ENCODE measurements at places on chromosomes 1 and 21.

GRCh38 chr1:53660666-53661065, 78.3 kb downstream of the GLIS1 start:
- DNase-seq, result no peak

DNA sequence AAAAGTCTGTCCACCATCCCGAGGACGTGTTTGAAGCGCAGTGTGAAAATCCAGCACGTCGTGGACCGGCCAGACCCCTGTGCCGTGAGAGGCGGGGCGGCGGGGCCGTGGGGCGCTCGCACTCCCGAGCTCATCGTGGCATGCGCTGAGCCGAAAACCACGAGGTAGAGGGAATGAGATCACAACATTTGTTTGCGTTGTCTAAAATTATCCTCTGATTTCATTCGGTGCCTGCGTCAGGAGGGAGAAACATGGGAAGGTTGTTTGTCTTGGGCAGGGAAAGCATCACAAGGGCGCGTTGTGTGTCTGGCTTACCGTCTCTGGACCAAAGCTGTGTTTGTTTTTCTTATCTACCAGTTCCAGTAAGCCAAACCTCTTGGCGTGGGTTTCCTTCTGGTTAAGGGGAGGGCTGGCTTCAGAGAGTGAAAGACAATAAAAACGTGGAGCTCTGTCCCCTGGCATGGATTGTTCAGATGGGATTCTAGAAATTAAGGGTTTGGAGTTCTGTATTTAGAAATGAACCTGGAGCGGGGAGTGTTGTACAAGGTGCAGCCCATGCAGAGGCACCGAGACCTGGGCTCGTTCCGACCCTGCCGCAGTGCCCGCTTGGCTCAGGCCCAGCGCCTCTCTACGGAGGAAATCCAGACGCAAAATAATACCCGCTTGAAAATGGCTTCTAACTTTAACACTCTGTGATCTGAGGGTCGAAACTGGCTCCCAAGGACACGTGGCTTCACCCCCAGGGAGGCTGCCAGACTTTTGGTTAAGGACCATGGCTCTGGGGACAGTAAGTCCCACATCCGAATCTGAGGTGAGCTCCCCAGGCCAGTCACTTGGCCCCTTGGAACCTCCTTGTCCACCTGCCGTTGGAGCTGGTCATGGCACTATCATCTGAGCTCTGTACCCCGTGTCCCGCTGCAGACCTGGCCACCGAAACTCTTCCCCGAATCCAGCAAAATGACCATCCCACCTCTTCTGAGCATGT, 68.7 kb upstream of the FAM3B start:
- no peak for DNase-seq

GRCh38 chr1:91349524-91349923, 55.1 kb downstream of the HFM1 start:
- no peak for DNase-seq

- peak; percentile 2 for DNase-seq
These were observed 93.5 kb downstream of the TTLL7 start for GRCh38 chr1:83905315-83905907.

DNA sequence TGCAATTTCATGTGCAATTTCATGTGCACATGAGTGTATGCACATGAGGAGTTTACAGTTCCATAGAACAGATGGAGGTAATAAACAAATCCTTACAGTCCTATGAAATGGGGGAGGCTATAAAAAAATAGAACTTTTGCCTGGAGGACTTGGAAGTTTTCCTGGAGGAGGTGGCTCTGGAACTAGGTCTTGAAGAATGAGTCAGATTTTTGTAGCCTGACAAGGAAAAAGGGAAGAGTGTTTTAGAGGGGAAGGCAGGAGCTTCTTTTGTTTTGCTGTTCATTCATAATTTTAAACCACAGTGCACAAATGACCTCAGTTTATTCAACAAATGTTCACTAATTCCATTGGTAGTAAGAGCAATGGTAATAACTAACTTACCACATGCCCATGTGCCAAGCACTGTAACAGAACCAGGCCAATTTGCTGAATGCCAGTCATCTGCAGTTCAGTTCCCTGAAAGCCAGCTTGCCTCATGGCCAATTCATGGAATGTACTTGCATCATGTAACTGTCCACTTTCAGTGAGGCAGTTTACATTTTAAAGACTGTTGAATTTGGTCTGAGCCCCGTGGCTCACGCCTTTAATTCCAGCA, 2.7 kb downstream of the DIO1 start:
- DNase-seq, result peak; percentile 53

- DNase-seq, result no peak
These were observed 4.1 kb upstream of the PLA2G2F start for GRCh38 chr1:20134995-20135394.

DNA sequence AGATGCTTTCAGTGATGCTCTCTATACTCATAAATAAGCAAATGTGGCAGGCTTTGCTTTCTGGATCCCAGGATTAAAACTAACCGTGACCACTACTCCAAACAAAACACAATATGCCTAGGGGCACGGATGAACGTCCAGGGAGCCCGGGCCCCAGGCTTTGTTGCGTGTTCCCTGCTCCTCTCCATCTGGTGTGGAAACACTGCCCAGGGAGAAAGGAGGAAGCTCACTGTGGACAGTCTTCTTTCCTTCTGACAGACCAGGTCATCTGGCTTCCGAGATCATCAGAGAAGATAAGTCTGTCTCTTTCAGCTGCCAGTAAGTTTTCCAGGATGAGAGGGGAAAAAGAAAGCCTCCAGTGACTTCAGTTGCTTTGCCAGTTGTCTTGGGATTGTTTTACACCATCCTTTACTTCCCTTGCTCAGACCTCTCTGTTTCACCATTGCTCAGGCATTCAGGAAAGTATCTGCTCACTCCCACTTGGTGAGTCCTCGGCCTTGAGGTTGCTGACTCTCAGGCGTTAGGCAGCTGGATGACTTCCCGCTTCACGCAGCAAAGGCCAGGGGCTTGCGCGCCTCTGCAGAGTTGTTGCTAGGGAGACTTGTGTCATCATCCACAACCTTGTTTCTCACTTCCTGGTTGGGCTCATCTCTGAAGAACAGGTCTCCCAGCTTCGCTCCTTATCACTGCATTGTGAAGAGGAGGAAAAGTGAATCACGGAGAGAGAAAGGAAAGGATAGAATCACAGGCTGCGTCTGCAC, 20.6 kb upstream of the PGD start:
- peak; percentile 68 for DNase-seq

DNA sequence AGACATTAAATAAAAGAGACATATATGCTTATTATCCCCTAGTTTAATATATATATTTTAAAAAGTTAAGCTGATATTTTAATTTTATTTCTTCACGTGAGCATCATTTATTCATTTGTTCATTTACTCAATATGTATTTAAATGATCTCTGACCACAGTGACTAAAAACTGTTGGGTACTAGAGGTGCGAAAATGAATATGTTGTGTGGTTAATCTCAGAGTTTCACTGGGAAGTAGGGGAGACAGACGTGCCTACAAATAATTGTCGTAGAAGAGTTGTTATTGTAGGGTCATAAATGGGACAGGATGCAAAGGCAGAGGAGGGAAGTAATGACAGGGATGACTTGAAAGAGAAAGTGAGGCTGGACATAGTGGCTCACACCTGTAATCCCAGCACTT, 213.0 kb upstream of the CACYBP start:
- DNase-seq, result no peak

GRCh38 chr1:92244376-92244775, 26.7 kb downstream of the C1orf146 start:
- no peak for DNase-seq

DNA sequence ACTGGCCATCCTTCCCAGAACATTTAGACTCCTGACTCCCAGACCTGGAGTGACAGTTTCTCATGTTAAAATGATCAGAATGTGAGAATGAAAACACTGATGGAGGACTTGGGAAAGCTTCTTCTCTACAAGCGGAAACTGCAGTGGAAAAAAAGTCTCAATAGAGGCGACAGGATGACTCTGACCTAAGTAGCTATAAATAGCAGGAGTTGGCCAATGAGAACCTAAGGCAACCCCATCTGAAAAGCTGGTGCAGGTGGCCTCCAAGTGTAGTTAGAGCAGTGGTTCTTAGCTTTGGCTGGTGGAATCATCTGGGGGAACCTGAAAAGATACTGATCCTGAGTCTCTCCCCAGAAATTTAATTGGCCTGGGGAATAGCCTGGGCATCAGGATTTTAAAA, 44.2 kb upstream of the EXOSC10 start:
- DNase-seq, result no peak

GRCh38 chr1:189657715-189658114, 819.9 kb downstream of the BRINP3 start:
- no peak for DNase-seq

DNA sequence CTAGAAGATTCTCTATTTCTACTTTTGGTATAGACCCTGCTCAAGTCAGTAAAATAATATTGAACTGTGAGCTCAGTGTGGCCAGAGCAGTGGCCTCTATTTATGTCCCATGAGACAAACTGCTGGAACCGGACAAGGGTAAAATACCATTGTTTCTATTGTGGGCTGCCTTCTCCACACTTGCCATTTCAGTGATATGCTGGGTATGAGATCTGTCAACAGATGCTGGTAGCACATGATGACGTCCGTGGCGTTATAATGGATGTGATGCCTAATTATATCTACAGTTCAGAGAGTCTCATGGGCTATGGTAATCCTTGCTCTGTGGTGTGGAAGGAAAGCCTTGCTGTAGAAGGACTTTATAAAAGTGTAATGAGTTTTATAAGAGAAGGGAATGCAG, 2.4 kb downstream of the ACTN2 start:
- no peak for DNase-seq

GRCh38 chr1:235246022-235246948, 81.7 kb downstream of the ARID4B start:
- no peak for DNase-seq

GRCh38 chr21:24188506-24188905, 1418.8 kb downstream of the MRPL39 start:
- DNase-seq, result no peak

DNA sequence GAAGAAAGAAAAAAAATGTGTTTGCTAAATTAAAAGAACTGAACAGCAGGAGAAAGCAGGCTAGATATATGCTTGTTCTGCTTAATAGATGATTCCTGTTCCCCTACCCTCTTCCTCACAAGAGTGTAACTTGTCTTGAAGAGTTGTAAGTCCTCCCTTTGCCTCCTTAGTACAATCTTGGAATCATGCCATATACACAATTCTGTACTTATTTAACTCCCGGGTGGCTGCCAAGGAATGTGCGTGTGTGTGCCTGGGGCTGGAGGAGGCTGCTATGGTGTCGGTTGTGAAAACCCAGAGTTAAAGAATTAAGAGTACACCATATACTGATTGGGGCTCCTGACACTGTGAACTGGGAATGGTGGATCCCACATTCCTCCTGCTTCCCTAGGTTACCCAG, 194.2 kb downstream of the SIPA1L2 start:
- DNase-seq, result no peak

GRCh38 chr1:52899445-52899894, 22.1 kb downstream of the ECHDC2 start:
- DNase-seq, result no peak

DNA sequence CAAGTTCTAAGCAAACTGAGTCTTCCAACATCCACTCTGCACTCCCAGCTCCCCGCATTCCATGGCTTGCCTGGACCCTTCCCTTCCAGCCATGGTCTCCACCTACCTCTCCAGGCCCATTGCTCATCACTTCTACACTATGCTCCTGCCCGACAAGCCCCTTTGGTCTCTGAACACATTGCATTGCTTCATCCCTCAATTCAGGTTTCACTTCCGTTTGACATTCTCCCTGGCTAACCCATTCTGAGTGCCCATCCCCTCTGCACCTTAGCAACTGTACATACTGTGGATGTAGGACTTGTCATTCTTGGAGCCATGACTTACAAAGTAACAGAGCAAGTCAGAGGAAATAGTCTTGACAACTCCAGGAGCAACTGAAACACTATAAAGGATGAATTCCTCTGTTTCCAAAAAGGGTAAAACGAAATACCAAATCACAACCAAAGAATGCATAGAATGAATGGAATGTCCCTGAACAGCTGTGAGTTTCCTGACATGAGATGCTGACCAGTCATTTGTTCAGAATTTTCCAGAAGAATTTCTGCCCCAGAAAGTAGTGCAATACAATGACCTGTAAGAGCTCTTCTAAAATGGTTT, 66.7 kb downstream of the KCNJ6 start:
- DNase-seq, result peak; percentile 89

- DNase-seq, result no peak
These were observed 411.0 kb upstream of the NEGR1 start for GRCh38 chr1:72693376-72693775.

- no peak for DNase-seq
These were observed 160.0 kb downstream of the DNM3 start for GRCh38 chr1:172001288-172001687.
